ENCODE measurements at places on chromosomes 2 and 18. TPM values are rescaled to one million over a fixed set of nuclear protein-coding genes. Genes with fewer than 3 reads are reported as not detected.

CCDC148 gene
- total RNA-seq = 0.51 TPM

LIPG gene
- total RNA-seq = 1.9 TPM

WIPF1 gene
- total RNA-seq = 14.1 TPM

TDRD15 gene
- not detected for total RNA-seq

SCN1A gene
- total RNA-seq = under 0.01 TPM

L3MBTL4 gene
- total RNA-seq = 5.9 TPM

CRACDL gene
- 3.3 TPM for total RNA-seq

KCNJ3 gene
- not detected for total RNA-seq

NCKAP5 gene
- 0.05 TPM for total RNA-seq

DSG1 gene
- total RNA-seq = not detected

LINC00305 gene
- not detected for total RNA-seq

CRYGD gene
- total RNA-seq = not detected

SERPINB2 gene
- not detected for total RNA-seq

EVX2 gene
- total RNA-seq = not detected

OSR1 gene
- 0.17 TPM for total RNA-seq

KCNG2 gene
- total RNA-seq = 0.51 TPM

UBR3 gene
- total RNA-seq = 72.8 TPM

CERKL gene
- not detected for total RNA-seq

TNFAIP6 gene
- not detected for total RNA-seq

SCYGR4 gene
- total RNA-seq = not detected

DPYSL5 gene
- total RNA-seq = not detected

All from dermis blood vessel endothelial cell (primary cell).